ENCODE measurements at places on chromosomes 1 and 21. TPM values are rescaled to one million over a fixed set of nuclear protein-coding genes. Genes with fewer than 3 reads are reported as not detected.

DNA sequence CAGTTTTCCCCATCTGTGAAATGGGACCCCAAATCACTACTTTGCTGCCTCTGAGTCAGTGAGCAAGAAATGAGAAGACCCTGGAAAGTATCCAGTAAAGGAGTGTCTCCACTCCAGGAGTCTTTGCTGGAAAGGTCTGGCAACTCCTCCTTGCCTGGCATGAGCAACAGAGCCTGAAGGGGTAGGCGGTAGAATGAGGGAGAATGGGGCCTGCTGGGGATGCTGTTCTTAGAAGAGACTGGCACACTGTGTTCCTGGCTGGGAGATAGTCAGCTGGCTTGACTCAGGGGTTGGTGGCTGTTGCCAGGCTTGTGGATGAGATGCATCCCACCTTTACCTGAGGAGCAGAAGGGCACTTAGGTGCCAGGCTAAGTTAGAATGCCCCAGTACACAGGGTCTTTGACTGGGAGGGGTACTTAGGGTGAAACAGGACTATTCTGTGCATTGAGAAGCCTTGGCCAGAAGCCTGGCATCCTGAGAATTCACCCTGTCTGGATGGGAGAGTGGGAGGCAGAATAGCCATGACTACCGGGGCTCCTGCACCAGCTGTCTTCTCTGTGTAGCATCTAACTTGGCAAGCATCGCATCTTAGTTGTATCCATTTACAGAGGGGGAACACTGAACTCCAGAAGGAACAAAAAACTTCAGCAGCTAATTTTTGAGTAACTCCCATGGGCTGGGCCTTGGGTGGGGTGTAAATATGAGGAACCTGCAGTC is 2.5 kb downstream of the MFSD2A start:
- H3K4me3 ChIP-seq, result peak overlapping the region; percentile 74
- H3K36me3 ChIP-seq, result no peaks in the 10 kb centered on the region
- no peak for DNase-seq
- H3K27ac ChIP-seq, result peak overlapping the region; percentile 25
- H3K27me3 ChIP-seq, result no peaks in the 10 kb centered on the region

GRCh38 chr1:246800756-246801155 is 76.5 kb downstream of the SCCPDH start:
- no peaks in the 10 kb centered on the region for H3K4me1 ChIP-seq
- H3K27ac ChIP-seq, result no peak overlapping the region
- H3K36me3 ChIP-seq, result no peaks in the 10 kb centered on the region
- H3K4me3 ChIP-seq, result no peak overlapping the region

DNA sequence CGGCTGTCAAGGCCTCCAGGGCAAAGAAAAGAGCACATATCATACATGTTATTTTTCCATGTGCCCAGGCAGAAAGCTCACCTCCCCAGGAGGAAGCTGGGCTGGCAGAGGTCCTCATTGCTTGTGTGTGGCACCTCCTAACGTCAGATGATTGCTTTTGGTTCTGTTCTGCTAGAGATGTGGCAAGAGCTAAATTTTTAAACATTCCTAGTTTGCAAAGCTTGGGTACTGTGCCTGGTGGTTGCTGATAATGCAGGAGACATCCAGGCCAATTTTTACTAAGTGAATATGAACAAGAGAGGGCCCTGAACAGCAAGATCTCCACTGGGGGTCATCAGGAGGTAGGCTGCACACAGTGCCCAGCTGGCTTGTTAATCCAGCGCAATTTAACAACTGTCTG is 93.9 kb downstream of the TBX19 start:
- no peaks in the 10 kb centered on the region for H3K36me3 ChIP-seq
- no peak for DNase-seq
- no peaks in the 10 kb centered on the region for H3K4me1 ChIP-seq
- no peaks in the 10 kb centered on the region for H3K27me3 ChIP-seq

GRCh38 chr21:42315296-42315891 is at the start of gene TFF3:
TSS of gene TFF3 (minus strand) at chr21:42315409. CDS start at chr21:42315374, 35 bp downstream.
- no peak for DNase-seq
- no peak within 1 kb of the TSS for H3K27ac ChIP-seq
- H3K4me1 ChIP-seq, result no peaks in the 10 kb centered on the region
- no peaks in the 10 kb centered on the region for H3K27me3 ChIP-seq
- no peak within 1 kb of the TSS for H3K4me3 ChIP-seq

OLIG2 gene
- not detected for total RNA-seq

MARK1 gene
- total RNA-seq, result 9.8 TPM

FAM131C gene
- not detected for total RNA-seq

Measured in breast epithelium (tissue), 4 donors.